Activated naive CD8-positive, alpha-beta T cell treated with anti-CD3 and anti-CD28 coated beads for 36 hours (primary cell): ENCODE measurements at places on chromosomes 2 and 18.

DNA sequence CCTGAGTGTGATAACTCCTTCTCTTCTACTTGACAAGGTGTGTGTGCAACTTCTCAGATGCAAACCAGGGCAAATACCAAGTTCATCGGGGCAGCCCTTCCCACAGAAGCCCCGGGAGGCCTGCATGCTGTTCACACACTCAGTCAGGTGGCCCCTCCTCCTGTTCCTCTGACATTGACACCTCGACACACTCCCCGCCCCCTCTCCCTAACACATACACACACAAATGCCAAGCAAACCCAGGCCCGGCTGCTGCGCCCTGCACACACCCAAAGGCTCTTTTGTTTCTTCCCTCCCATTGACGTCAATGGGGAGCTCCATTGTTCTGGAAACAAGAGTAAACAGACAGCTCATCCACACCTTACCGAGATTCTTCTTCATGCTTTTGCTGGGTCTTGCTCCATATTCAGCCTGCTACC lies 1.7 kb upstream of the PER2 start:
- H3K27me3 ChIP-seq: no peaks in the 10 kb centered on the region
- H3K4me3 ChIP-seq: peak overlapping the region; percentile 94
- peak overlapping the region; percentile 99 for H3K27ac ChIP-seq
- no peaks in the 10 kb centered on the region for H3K36me3 ChIP-seq
- H3K4me1 ChIP-seq: peaks cover 31% of the 10 kb centered on the region
- DNase-seq: peak; percentile 20

DNA sequence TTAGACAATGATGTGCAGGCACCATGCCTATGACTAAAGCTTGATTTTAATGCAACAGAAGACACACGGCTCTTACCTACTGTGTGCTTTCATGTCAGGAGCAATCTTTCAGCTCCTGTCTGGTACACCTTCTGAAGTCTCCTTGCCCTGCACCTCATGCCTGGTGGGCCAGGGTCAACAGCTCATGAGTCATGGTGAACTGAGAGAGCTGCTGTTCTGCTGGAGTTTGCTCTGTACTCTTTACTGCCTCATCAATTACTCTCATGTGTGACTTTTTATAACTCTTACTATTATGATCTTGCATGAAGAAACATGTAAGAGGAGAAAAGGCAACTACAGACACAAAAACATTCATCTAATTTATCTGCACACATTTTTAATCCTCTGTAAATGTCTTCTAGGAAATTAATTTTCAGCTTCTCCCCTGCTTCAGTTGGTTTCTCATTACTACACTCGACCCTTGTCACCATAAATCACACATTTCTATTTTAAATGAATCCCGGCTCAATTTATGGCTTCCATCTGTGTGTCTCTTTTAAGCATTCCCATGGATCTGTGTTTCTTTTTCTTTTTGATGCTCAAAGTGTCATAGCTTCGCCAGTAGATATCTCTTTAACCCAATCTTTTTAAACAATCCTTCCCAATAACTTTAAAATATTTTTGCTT lies 9.7 kb downstream of the SERPINB7 start:
- H3K27ac ChIP-seq: no peak overlapping the region
- H3K4me3 ChIP-seq: no peak overlapping the region
- peaks cover 5% of the 10 kb centered on the region for H3K4me1 ChIP-seq
- H3K36me3 ChIP-seq: no peaks in the 10 kb centered on the region
- no peak for DNase-seq
- H3K27me3 ChIP-seq: peaks cover 3% of the 10 kb centered on the region

- H3K4me3 ChIP-seq: no peak overlapping the region
- peaks cover 14% of the 10 kb centered on the region for H3K27me3 ChIP-seq
- H3K4me1 ChIP-seq: no peaks in the 10 kb centered on the region
- no peak for DNase-seq
- H3K27ac ChIP-seq: no peak overlapping the region
Observed at GRCh38 chr2:130894326-130894942, 57.7 kb downstream of the ARHGEF4 start.

DNA sequence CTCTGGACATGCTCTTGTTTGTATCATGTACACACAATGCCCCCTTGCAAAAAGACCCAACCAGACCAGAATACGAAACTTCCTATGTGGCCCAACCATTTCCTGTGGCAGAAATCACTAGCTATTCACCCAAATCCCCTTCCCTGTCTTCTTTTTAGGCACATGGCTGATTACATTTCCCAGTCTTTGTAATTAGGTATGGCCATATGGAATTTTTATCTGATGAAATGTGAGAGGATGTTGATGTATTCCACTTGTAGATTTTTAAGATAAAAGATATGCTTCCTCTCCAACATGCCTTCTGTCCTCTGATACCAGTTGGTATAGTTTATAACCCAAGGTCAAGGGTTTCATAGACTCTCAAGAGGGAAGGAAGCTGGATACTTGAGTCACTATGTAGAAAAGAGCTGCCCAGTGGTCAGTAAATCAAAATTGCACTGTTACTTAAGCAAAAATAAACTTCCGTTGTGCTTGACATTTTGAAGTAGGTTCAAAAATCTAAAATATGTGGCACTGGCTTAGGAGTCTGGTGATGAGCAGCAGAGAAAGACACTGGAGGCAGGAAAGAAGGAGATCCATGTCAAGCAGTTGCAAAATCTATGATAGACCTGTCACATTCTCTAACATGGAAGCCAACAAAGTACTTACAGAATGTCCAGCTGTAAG lies 297.4 kb downstream of the SMAD2 start:
- no peak overlapping the region for H3K27ac ChIP-seq
- H3K27me3 ChIP-seq: peaks cover 30% of the 10 kb centered on the region
- H3K4me3 ChIP-seq: no peak overlapping the region
- no peaks in the 10 kb centered on the region for H3K4me1 ChIP-seq
- no peaks in the 10 kb centered on the region for H3K36me3 ChIP-seq
- no peak for DNase-seq

DNA sequence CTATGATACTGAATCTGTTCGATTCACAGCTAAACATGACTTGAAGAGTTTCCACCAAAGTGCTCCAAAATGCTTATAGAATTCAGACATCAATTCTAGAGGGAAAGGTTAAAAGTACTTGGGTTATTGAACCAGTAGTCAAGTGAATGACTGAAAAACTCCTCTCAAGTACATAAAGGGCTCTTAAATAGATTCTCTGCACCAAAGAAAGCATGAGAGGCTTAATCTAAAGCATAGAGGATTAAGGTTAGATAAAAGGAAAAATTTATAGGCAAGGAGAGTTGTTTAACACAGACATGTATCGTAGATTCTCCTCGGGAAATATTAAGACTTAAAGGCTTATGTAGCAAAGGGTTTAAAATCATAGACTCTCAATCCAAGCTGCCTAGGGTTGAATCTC lies 701.4 kb downstream of the ERBB4 start:
- H3K36me3 ChIP-seq: no peaks in the 10 kb centered on the region
- H3K4me1 ChIP-seq: no peaks in the 10 kb centered on the region
- H3K27ac ChIP-seq: no peak overlapping the region
- no peak for DNase-seq
- H3K4me3 ChIP-seq: no peak overlapping the region
